ENCODE measurements at places on chromosomes 2 and 18.

DNA sequence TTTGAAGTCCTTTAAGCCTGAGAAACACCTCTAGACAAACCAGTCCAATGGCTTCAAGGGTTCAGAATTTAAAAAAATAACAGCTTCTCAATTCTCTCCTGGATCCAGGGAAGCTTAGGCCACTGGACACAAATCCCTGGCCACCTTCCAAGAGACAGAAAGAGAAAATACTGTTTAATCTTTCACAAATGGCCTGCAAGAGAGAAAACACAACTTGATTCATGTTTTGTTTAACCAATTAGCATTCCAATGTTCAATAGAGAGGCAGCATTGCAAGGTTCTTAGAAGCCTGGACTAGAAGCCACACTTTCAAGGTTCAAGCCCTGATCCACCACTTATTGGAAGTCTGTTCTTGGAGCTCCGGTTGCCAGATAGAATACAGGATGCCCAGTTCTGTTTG, 109.0 kb upstream of the PARD3B start:
- no peak for DNase-seq

- no peak for DNase-seq
These were observed 442.7 kb downstream of the SATB2 start for GRCh38 chr2:199015072-199015471.

DNA sequence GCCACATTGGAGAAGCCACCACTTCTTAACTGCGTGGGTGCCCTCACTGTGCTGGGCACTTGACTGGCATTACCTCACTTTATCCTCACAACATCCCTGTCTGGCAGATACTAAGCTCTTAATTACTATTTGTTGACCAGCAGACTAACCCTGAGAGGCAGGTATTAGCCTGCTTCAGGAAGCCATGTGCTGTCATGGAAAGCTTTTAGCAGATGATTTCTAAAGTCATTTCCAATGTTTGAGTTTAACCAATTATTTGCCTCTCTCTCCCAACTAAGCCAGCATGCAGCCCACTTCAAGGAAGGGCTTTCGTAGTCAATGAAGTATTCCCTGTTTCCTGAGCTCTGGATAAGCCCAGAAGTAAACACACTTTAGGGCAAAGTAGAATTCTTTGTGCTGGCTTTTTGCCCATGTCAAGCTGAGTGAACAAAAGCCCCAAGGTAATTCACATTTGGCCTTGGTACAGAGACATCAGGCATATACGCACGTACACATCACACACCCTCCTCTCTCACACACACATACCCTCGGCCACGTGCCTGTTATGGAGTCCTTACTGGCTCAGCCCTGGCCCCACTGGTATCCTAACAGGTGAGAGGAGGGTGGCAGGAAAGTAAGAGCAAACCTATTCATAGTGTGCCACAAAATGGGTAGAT, 108.6 kb downstream of the C1D start:
- no peak for DNase-seq

DNA sequence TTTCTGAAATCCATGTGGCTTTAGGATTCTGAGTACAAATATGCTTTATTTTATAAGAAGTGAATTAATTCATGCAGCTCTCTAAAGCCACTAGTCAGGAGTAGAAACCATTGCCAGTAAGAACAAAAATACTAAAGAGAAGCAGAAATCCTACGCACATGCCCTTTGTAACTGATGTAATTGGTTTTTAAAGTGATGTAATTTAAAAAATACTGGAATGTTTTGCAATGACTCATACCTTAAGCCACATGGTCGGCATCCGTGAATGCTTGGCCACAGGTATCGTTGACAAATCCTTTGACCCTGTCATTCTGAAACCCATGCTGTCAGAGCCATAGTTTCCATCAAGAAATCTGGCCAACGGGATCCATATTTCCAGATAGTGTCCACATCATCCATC, 213.3 kb downstream of the ACKR3 start:
- DNase-seq, result no peak
